ENCODE measurements at places on chromosomes 6 and 20. TPM values are rescaled to one million over a fixed set of nuclear protein-coding genes. Genes with fewer than 3 reads are reported as not detected.

Gene POPDC3
- 38.6 TPM for total RNA-seq

- peaks cover 61% of the 10 kb centered on the region for H3K27me3 ChIP-seq
- no peak overlapping the region for H3K4me3 ChIP-seq
- DNase-seq, result no peak
- no peak overlapping the region for H3K27ac ChIP-seq
- no peaks in the 10 kb centered on the region for H3K36me3 ChIP-seq
These were observed 54.9 kb downstream of the CDH22 start for GRCh38 chr20:46253391-46253790.

GRCh38 chr20:57479196-57479595 is 45.7 kb downstream of the CTCFL start:
- peaks cover 35% of the 10 kb centered on the region for H3K4me1 ChIP-seq
- H3K27ac ChIP-seq, result no peak overlapping the region
- H3K27me3 ChIP-seq, result no peaks in the 10 kb centered on the region
- no peak for DNase-seq
- H3K36me3 ChIP-seq, result no peaks in the 10 kb centered on the region

DNA sequence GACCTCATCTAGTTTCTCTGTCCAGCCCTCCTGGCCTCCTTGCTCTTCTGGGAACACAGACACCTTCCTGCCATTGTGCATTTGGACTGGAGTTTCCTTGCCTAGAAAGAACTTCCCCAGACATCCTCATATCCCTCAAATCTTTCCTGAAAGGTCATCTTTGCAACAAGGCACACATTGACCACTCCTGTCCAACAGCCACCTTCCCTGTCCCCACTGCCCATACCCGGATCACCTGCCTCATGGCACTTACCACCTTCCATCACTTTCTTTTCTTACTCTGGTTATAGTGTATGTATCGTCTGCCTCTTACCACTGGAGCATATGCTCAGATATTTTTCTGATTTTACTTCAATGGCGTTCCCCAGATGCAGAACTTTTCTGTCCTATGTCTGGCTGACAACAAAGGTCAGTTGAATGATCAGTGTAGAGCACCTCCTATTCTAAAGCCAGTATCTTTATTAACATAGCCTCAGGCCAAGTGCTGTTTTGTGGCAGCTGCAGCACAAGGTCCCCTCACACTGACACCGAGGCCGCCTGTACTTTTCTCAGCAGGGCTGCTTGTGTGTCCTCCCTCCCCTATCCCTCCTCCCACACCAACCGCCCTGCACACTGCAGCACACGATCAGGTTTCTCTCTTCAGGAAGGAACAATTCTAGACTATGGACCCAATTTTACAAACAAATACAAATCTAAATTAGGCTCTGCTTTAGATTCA is 4.1 kb downstream of the HLA-C start:
- no peak for DNase-seq
- H3K36me3 ChIP-seq, result no peaks in the 10 kb centered on the region
- H3K4me1 ChIP-seq, result no peaks in the 10 kb centered on the region
- no peaks in the 10 kb centered on the region for H3K27me3 ChIP-seq
- no peak overlapping the region for H3K27ac ChIP-seq

DNA sequence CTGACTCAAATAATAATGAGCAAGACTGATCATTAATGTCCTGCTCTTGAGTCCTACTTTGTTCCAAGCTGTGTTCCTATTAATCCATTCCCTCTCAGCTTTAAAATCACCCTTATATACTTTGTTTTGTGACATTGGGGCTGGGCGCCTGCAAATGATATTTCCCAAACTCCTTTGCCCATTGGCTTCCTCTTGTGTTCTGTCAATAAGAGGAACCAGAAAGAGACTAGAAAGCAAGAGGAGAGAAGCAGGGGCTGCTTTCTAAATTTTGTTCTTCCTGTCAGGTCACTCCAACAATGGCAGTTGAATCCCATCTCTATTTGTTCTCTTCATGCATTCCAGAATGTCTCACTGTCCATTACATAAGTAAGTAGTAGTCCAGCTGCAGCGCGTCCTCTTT is 21.6 kb upstream of the TRIM27 start:
- no peaks in the 10 kb centered on the region for H3K27me3 ChIP-seq
- peaks cover 5% of the 10 kb centered on the region for H3K4me1 ChIP-seq
- no peak for DNase-seq

Gene TRAPPC3L
- 0.19 TPM for total RNA-seq

DNA sequence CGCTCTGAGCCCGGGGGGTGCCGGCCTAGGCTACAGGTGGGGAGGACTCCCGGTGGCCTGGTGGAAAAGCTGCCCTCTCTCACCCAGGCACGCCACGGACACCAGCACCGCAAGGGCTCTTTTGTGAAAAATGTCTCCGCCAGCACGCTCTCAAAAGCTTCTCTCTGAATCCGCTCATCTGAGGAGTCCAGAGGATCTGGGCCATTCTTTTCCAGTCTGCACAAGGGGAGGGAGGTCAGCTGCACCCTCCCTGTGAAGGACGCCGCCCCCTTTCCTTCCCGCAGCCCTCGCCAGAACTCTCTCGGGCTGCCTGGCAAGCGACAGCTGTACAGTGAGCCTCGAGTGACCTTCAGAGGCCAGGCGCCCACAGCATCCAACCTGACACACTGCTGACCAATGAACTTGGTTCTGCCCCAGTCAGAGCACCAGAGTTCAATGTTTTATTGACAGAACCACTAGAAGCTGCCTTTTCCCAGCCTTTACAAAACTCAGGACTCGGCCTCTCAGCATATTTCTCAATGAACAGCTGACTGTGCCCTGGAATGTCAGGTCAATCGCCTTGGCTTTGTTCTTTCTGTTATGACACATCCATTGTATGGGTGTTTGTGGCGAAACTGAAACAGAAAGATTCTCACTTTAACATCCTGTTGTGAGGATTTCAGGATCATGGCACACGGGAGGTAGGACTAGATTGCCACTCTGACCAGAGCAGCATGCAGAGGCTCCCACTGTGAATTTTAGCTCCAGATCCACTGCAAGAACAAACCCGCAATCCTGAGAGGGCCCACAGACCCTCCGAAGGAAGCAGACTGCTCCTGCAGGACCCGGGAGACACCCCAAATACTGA is 26.7 kb downstream of the SERPINB9 start:
- H3K27me3 ChIP-seq, result no peaks in the 10 kb centered on the region
- H3K36me3 ChIP-seq, result no peaks in the 10 kb centered on the region
- peak overlapping the region; percentile 65 for H3K4me3 ChIP-seq

GRCh38 chr6:10170816-10171215 is 244.1 kb downstream of the TFAP2A start:
- DNase-seq, result no peak
- no peaks in the 10 kb centered on the region for H3K36me3 ChIP-seq
- H3K27me3 ChIP-seq, result no peaks in the 10 kb centered on the region
